ENCODE measurements at places on chromosomes 1 and 21.

- DNase-seq = no peak
Observed at GRCh38 chr1:38135625-38136414, 89.2 kb upstream of the POU3F1 start.

DNA sequence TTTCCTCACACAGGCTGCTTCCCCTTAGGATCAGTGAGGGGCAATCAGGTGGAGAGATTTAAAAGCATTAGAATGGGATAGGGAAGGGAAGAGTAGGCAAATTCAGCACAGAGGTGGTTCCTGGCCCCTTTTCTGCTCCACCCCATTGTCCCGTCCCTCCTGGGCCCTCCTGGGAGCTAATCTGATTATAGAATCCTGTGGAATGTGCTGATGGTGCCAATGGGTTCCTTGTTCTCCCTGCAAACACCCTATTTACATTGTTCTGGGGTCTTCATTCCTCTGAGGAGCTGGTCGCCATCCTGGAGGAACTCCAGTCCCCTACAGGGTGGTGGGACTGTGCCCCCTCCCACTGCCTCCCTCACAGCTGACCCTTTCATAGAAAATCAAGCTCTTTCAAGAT, 34.4 kb upstream of the LRP8 start:
- peak; percentile 15 for DNase-seq

DNA sequence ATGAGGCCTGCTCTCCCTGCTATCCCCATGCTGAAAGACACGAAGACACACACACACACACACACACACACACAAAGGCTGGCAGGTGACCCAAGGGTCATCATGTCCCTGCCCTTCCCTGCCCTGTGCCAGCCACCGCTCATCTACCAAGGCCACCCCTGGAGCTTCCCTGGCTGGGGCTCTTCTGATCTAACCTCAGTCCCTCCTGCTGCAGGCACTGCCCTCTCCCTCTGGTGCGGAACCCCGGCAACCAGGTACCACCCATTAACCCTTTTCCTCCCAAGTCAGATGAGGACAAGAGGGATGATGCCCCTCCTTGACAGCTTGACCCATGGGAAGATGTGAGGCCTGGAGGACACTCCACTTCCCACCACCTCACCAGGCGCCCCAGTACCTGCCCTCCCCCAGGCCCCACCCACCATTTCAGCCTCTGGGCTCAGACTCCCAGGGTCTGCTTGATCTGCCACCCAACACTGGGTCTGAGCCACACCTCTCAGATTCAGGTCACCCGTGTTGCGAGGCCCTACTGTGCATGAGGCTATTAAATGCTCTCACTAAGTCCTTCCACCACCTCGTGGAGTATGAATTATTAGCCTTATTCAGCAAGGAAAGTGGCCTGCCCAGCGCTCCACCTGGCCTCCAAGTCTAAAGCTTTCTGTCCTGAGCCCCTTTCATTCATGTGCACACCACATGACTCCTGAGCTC, 2.5 kb downstream of the SDC3 start:
- no peak for DNase-seq

GRCh38 chr1:216750031-216750627, 26.9 kb upstream of the ESRRG start:
- no peak for DNase-seq

DNA sequence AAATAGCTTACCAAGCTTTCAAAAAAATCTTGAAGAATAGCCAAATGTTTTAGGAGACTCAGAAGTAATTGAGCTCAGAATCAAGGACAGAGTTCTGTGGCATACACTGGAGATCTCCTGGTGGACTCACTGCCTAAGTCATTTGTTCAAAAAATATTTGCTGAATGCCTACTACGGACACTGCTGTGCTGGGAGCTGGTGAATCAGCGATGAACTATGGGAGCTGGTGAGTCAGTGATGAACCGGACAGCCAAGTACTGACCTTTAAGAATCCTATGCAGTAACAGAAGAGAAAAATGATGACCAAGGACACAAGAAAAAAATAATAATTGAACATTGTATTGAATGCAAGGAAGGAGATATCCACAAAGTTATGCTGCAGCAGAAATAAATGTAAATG, 717.9 kb upstream of the CXADR start:
- peak; percentile 65 for DNase-seq

DNA sequence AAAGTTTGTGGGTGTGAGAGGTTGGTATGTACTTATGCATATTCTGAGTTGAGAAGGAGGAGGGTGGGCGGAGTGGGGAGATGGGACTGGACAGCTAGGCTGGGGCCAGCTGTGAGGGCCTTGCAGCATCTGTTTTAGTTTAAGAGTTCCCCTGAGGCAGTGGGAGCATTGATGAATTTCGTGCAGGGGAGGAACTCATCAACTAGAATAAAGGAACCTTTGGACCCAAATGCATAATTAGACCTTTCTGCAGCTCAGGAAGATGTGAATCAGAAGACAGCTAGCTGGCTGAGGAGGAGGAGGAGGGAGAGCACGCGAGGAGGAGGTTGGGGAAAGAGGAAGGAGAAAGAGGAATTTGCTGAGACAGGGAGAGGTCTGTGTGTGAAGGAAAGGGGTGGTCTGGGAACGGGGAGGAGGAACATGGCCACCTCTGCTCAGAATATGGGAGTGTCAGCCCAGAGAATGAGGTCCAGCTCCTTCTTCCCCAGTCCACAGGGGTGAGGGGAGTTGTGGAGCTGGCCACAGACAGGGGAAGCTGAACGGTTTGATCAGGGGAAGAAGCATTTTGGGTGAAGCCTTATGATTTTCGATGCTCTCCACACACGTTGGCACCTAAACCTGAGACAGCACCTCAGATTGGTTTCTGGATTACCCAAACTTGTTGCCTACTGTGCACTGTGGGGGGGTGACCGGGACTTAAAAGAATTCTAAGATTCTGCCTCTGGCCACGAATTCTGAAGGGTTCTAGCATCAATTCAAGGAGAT, 27.7 kb downstream of the MYOG start:
- DNase-seq = no peak

GRCh38 chr1:188708795-188709535, 1768.7 kb downstream of the BRINP3 start:
- no peak for DNase-seq

DNA sequence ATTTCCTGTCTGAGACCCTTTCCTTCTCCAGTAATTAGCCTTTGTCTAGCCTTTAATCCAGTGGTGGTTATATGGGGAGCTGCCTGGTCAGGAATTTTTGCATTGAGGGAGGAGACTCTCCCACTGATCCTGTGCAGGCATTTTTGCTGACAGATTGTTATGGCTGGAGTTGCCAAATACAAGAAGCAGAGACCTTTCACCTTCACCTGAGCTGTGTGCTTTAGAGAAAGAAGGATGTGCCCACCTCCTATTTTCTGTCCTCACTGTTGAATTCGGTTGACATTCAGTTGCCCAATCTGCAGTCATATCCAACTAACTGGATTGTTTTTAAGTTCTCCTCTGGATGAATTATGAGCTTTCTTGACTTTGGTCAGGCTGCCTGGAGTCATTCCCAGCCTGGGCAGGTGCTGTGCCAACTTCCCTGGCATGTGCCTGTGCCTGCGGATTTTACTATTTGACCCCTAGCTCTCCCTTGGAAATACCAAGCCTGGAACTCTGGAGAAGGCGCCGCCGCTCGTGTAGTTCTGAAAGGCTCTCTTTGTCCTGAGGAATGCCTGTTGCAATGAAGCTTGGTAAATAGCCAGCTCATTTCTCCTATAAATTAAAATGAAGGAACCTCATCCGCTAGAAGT, 143.9 kb downstream of the NOS1AP start:
- DNase-seq = no peak

DNA sequence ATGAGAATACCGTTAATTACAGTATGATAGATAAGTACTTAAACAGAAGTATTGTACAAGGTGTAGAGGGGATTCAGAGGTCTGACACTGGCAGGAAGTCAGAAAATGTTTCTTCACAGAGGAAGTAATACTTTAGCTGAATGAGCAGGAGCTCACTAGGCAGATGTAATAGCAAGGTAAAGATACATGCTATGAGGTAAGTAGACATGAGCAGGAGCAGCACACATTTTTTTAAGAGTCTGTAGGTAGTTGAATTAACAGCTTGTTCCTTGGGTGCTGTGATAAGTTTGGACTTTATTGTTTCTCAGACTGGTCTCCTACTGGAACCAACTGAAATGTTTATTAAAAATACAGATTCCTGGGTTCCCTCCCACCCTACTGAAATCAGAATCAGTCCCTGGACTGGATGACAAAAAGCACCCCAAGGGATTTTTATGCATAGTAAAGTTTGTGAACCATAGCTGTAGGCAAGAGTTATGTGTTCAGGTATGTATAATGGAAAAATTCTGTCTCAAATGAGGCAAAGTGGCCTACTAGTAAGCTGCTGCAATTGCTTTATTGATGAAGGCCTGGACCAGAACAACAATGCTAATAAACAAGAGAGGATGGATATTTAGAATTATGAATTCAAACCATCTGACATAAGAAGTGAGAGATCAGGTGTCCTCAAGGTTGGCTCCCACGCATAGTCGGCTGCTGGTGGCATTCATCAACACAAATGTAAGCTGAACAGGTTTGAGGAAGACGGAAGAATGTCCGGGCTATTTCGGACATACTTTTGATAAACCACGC, 902 bp downstream of the AP4B1 start:
- DNase-seq = no peak

DNA sequence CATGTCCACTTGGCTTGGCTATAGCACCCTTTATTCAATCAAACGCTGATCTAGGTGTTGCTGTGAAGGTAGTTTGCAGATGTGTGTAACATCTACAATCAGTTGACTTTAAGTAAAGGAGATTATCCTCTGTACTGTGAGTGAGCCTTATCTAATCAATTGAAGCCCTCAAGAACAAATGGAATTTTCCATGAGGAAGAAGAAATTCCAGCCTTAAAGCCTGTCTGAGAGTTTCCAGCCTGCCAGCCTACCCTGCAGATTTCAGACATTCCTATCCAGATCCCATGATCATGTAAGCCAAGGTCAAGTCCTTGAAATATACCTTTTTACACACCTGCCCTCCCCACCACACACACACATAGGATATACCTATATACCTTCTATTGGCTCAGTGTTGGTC, 696.7 kb downstream of the MRPL39 start:
- DNase-seq = no peak

- no peak for DNase-seq
Observed at GRCh38 chr1:209583408-209583807, at the start of gene CAMK1G. Gene CAMK1G (plus strand): TSS chr1:209583714. CDS start chr1:209594984, 11,270 bp downstream.

DNA sequence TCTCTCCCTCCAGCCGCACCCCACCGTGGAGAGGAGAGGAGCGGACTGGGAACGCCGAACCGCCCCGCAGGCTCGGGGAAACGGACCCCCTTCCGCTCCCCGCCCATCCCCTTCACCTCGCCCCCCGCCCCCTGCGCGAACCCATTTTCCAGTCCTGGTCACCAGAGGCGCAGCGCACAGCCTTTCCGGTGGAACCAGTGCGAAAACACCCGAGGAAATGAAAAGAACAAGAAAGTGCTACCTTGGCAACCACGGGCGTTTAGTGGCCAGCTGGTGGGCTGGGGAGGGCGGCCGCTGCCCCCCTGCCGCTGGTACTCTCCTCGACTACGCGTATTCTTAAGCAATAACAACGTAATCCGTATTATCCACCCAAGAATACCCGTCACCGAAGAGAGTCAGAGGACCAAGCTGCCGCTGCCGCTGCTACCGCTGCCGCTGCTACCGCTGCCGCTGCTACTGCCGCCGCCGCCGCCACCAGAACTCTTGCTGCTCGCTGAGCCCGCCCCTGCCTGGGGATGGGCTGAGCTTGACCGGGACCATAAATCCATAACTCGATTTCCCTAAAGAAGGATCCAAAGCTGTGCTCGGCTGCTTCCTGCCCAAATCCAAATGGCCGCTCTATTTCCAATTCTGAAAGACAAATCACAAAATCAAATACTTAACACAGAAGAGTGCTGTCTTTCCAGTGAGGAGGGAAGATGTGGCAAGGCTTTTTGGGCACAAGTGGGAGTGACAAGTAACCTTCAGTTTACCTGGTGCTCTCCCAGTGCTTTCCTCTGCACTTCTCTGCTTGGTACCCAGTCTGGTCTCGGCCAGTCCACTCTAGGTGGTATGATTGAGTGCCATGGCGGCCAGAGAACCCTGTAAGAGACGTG, 125.2 kb upstream of the DPYD start:
- DNase-seq = no peak

DNA sequence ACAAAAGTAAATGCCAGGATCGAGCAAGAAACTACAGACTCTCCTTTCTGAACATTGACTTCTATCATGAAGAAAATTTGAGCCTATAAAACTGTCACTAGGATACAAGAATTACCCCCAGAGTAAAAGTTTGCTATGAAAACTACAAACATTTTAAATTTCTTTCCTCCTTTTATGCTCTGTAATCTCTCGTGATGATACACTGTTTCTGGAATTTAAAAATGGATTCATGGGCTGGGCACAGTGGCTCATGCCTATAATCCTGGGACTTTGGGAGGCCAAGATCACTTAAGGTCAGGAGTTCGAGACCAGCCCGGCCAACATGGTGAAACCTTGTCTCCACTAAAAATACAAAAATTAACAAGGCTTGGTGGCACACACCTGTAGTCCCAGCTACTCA, 181.3 kb downstream of the ZNF281 start:
- no peak for DNase-seq

GRCh38 chr1:65211331-65211730, 63.3 kb downstream of the AK4 start:
- DNase-seq = no peak

DNA sequence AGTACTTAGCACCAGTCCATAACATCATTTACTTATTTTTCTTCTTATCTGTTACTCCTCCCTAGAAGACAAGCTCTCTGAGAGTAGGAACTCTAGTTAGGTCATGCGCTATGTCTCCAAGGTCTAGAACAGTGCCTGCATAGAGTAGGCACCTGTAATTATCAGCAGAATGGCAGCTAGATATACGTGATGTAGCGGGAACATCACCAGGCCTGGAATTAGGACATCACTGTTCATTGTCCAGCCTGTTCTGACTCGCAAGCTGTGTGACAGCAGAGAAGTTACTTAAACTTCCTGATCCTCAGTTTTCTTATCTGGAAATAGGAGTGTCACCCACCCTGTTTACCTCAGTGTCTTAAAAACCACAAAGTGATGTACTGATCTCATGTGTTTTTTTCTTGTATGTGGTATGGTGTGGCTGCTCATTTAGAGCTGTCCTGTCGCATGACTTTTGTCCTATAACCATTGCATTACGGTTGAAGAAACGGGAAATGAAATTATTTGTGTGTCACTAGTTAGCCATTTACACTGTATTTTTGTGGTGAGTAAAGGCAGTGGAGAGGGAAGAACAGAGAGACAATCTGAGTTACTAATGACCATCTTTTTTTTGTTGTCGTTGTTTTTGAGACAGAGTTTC, 37.1 kb upstream of the EXO1 start:
- no peak for DNase-seq

- DNase-seq = peak; percentile 75
Observed at GRCh38 chr1:59692591-59692990, 122.2 kb upstream of the HOOK1 start.

- no peak for DNase-seq
Observed at GRCh38 chr1:55050283-55050682, 10.9 kb downstream of the PCSK9 start.

DNA sequence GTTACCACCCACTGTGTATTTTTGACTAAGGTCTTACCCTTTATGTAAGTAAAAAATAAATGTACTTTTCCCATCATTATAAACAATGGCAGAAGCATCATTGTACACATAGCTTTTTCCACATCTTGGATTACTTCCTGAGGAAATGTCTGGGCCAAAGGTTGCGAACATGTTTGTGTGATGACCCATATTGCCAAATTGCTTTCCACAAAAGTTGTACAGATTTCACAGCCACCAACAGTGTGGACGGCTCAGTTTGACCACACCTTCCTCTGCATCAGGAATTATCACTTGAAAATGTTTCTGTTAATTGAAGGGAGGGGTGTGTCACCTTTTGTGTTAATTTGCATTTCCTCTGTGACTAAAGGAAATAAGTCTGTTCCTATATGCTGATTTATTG, 25.7 kb downstream of the AKNAD1 start:
- DNase-seq = no peak

- DNase-seq = no peak
Observed at GRCh38 chr1:227884370-227885134, 63.2 kb downstream of the WNT9A start.
